Stimulated activated CD4-positive, alpha-beta T cell treated with anti-CD3 and anti-CD28 coated beads, Interleukin-4, amount 100 ng/mL, for 24 hours (primary cell): ENCODE measurements at places on chromosomes 16 and 17.

GRCh38 chr17:79799538-79800324 lies 2.9 kb upstream of the CBX8 start:
- no peak for DNase-seq

- DNase-seq: no peak
These were observed 77.5 kb downstream of the ANKRD11 start for GRCh38 chr16:89412811-89413210.

GRCh38 chr16:89847940-89848297 lies 19.6 kb downstream of the SPIRE2 start:
- no peak for DNase-seq

DNA sequence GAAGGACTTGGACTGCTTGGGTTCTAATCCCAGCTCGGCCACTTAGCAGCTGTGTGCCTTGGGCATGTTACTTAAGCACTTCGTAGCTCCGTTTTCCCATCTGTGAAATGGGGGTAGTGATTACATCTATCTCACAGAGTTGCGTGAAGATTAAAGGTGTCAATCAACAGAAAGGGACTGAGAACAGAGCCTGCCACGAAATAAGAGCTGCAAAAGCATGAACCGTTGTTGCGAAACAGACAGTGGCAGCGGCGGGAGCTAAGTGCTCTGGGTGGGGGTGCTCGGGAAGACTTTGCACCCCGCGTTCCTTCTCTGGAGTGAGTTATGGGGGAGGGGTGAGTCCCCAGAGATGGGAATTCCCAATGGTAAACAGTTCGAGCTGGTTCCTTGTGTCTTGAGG lies 79.6 kb upstream of the LHX1 start:
- DNase-seq: no peak

DNA sequence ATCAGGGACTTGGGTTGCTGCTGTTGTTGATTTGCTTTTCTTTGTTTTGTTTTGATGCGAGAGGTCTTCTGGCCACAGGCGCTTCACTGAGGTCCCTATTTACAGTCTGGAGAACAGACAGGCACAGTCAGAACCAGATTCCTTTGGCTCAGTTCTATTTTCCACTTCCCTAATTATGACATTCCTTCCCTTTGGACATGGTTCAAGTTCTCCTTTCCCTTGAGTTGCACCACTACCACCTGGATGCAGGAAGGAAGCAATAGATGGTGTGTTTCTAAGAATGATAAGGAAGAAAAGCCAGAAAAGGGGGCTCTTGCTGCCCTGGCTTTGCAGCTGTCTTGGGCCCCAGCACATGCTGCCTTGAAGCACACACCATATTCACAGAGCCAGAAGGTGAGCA lies 160.6 kb downstream of the MAF start:
- no peak for DNase-seq

GRCh38 chr17:78240012-78240655 lies 8.7 kb downstream of the TMEM235 start:
- no peak for DNase-seq

DNA sequence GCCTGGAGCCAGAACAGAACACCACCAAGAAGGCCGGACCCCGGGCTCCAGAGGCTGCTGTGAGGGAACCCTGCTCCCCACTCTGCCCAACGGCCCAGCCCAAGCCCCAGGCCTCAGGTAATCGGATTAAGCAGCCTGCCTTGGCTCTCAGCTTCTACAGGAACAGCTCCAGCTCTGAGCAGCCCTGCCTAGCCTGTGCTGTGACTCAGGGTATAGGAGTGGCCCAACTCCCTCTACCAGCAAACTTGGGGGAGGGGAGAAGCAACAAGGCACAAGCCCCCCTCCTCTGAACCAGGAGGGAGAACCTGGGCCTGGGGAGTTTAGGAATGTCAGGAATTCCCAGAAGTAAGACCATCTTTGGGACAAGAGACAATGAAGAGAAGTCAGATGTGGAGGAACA lies 849 bp upstream of the SOX15 start:
- no peak for DNase-seq

DNA sequence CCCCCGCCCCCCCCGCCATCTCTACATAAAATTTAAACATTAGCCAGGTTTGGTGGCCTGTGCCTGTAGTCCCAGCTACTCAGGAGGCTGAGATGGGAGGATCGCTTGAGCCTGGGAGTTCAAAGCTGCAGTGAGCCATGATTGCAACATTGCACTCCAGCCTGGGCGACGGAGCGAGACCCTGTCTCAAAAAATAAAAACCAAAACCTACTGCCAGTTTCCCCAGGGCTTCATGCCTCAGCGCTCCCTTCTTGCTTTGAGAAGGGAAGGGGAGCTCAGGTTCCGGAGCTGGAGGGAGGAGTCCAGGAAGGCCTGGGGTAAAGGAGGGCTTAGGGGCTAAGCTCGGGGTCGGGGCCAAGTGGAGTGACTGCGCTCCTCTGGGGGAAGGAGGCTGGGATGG lies 20.5 kb downstream of the PLCD3 start:
- DNase-seq: no peak

DNA sequence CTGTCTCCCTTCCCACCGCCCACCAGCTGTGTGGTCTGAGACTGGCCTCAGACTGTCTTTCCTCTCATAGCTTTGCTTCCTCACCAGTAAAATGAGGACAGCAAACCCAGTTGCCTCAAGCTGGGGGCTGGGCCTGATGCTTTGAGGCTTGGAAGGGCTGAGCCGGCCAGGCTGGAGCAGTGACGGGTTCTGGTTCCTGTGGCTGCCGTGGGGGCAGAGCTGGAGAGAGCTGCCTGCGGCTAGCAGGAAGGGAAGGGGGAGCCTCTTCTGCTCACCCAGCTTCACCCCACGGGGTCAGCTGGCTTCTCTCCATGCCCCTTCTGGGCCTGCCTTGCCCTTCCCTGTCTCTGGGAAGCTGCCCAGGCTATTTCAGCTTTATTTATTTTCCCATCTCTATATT lies 23.7 kb downstream of the LASP1 start:
- peak; percentile 33 for DNase-seq

DNA sequence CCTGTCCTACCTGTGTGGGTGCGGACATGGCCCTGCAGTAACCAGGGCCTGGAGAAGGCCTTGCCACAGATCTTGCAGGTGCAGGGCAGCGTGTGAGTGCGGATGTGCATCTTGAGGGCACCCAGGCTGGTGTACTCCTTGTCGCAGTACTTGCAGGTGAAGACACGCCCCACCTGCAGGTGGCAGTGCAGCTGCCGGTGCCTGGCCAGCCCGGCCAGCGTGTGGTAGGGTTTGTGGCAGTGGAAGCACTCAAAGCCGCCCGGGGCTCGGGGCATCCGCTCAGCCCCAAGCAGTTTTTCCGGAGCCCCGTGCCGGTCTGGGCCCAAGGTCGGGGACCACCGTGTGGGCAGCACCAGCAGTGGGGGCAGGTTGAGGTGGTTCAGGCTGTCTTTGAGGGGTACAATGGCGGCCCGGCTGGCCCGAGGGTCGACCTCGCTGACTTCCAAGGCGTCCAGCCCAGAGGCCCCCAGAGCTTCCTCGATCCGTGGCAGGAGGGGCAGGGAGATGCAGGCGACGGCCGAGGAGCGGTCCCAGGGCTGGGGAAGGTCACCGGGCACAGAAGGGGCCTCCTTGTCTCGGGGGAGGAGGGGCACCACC lies 5.1 kb downstream of the SNAI3 start:
- peak; percentile 46 for DNase-seq

GRCh38 chr17:59825533-59826322 lies 67.0 kb downstream of the TUBD1 start:
- peak; percentile 63 for DNase-seq

- no peak for DNase-seq
These were observed 84.5 kb downstream of the LITAF start for GRCh38 chr16:11502239-11502638.

DNA sequence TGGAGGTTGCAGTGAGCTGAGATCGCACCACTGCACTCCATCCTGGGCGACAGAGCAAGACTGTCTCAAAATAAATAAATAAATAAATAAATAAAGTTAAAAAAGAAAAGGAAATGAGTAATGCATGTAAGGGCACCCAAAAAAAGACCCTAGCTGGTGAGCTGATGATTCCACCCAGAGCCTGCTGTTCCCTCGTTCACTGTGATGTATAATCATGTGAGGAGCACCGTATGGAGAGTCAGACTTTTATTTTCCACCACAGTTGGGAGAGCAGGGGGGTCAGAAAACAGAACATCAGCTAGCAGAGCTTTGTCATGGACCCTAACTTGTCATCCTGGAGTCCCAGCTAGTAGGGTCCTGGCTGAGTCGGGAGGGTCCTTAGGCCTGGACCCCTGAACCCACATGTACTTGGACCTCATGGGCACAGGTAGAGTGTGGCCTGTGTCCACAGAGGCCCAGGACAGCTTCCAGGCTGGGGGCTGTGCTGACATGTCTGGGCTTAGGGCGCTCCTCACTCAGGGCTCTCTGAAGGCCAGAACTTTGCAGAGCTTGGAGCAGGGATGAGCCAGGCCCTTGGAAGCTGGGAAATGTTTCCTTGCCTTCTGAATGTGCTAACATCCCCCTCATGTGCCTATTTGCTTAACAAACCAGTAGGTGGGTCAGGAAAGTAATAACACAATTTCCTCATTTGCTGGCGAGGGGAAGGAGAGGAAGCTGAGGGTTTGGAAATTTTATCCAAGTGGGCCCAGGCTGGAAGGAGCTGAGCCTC lies 18.8 kb upstream of the LASP1NB start:
- no peak for DNase-seq

DNA sequence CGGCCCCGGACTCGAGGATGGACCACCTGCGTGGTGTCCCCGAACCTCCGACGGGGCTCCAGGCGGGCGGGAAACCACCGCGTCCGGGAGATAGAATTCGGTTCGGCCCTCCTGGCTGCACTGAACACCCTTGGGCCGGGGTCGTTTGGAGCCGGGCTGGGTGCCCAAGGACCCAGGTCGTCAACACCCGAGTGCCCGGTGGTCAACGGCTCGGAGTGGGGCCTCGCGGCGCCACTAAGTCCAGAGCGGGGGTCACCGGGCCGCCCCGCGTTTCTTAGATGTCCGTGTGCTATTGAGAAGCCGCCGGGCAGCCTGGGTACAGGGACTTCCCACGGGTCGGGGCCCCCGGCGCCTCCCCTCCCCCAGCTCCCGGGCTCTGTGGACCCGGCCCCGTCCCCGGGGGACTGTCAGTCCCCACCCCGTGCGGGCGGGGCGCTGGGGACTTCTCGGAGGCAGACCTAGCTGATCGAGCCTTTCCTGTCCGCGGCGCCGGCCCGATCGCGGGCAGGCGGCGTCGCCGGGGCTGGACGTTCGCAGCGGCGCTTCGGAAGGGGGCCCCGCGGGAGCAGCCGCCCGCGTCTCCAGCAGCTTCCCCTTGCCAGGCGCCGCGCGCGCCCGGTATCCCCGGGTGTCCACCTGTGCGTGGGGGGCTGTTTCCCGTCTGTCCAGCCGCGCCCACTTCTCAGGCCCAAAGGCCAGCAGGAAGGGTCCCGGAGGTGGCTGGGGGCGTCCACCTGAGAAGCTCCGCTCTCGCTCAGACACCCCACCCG lies 655 bp upstream of the NPTX1 start:
- DNase-seq: no peak

DNA sequence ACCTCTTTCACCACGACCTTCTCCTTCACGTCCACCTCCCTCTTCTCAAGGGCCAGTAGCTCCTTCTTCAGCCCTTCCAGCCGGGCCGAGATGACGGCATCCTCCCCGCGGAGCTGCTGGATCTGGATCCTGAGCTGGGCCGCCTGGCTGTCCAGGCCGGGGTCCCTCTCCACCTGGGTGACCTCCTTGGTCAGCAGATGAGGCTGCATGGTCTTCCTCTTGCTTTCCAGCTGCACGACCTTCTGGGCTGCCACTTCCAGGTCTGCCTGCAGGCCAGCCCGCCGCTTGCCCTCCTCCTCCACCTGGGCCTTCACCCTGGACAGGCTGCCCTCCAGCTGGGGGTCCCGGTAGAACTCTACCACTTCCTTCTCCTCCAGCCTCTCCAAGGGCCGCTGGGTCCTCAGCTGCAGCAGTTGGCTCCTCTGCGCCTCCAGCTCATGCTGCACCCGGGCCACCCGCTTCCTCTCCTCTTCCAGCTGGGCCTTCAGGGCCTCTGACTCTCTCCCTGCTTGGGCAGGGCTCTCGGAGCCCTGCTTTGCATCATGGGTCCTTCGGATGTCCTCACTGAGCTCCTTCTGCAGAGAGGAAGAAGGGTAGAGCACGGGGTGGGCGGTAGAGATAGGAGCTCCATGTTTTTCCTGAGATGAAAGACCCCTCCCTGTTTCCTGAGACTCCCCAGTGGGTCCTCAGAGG lies 9.5 kb downstream of the CDK3 start:
- DNase-seq: no peak

- DNase-seq: no peak
These were observed 116.5 kb downstream of the ANKFN1 start for GRCh38 chr17:56269556-56270389.

DNA sequence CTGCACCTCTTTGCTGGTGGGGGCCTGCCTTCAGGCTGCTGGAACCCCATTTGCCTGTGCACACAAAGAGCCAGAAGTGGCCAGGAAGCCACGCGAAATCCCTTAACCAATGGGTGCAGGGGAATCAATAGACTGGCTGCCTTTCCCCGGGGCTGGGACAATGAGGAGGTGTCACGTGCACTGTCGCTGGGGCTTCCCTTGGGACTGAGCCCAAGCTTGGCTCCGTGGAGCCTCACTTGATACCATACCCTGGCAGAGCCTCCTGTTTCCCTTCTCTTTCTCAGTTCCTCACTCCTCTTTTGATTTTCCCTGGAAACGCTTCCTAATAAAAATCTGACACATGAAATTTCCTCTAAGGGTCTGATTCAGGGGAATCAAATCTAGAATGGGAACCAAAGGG lies 38.8 kb upstream of the C16orf82 start:
- DNase-seq: no peak

DNA sequence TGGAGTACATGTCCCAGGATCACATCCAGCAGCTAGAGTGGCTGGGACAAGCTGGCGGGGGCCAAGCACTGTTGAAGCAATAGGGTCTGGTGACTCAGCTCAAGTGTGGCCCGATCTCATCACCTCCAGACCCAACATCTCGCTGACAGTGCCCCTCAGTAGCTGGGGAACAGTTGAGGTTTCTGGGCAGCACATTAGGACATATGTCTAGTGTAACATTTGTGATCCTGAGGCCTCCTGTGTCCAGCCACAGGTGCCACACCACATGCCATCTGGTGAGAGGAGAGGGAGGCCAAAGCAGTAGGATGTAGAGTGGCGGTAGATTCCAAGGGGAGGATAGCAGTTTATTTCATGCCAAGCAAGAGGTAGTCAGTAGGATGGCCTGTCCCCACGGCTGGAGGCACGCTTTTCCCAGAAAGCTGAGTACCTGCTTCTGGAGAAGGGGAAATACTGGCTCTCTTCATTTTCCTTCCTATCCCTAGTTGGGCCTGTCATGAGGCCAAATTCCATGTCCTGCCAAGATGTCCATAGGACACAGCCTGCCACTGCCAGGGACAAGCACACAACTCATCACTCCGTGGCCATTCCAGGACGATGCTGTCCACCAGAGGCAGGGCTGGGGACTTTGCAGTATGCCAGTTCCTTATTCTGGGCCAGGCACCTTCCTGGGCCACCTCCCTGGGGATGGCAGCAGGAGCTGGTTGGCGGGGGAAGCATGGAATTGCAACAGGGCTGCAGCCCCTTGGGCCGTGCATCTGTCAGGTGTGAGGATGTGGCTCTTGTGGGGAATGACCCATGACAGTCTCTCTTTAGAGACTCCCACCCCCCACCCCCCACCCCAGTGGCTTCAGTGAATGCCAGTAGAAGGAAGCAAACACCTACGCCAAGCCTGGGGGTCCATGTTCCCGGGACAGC lies 24.0 kb downstream of the GGA3 start:
- no peak for DNase-seq
